ENCODE measurements at places on chromosomes 5 and 9. TPM values are rescaled to one million over a fixed set of nuclear protein-coding genes. Genes with fewer than 3 reads are reported as not detected.

GRCh38 chr9:86795047-86795442 is 152.3 kb downstream of the GAS1 start:
- no peak overlapping the region for H3K4me3 ChIP-seq
- H3K4me1 ChIP-seq: no peaks in the 10 kb centered on the region
- H3K27ac ChIP-seq: peak overlapping the region; percentile 39

- peaks cover 98% of the 10 kb centered on the region for H3K27me3 ChIP-seq
- no peaks in the 10 kb centered on the region for H3K36me3 ChIP-seq
These were observed 36.9 kb downstream of the LMX1B start for GRCh38 chr9:126650404-126651341.

- H3K27ac ChIP-seq: no peak overlapping the region
- H3K4me1 ChIP-seq: peaks cover 7% of the 10 kb centered on the region
- H3K4me3 ChIP-seq: no peak overlapping the region
- H3K27me3 ChIP-seq: no peaks in the 10 kb centered on the region
These were observed 5.1 kb upstream of the HEXB start for GRCh38 chr5:74679966-74680365.

DNA sequence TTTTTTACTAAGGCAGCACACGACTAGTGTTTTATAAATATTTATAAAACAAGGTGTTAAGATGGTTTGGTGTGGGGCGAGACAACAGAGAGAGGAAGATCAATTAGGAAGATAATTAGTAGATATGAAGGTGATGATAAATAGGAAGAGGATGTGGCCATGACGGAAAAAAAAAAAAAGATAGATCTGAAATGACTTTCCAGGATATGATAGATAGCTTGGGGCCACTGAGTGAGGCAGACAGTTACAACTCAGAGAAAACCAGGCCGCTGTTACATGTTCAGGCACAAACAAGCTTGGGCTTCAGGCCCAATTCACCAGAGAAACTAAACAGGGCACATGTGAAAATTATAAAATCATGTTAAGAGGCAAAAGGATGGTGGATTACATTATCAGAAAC is 43.2 kb downstream of the KIAA0825 start:
- no peaks in the 10 kb centered on the region for H3K4me1 ChIP-seq
- no peak overlapping the region for H3K27ac ChIP-seq
- no peak for DNase-seq
- no peak overlapping the region for H3K4me3 ChIP-seq

Gene ZNG1C
- polyA plus RNA-seq: 53.0 TPM

- no peak overlapping the region for H3K4me3 ChIP-seq
- H3K36me3 ChIP-seq: no peaks in the 10 kb centered on the region
- H3K4me1 ChIP-seq: peaks cover 16% of the 10 kb centered on the region
- peak; percentile 50 for DNase-seq
- H3K27ac ChIP-seq: no peak overlapping the region
- H3K27me3 ChIP-seq: no peaks in the 10 kb centered on the region
These were observed 78.3 kb upstream of the HSPA9 start for GRCh38 chr5:138653502-138653901.

- no peaks in the 10 kb centered on the region for H3K4me1 ChIP-seq
- no peak overlapping the region for H3K27ac ChIP-seq
- H3K4me3 ChIP-seq: no peak overlapping the region
- DNase-seq: no peak
These were observed 130.0 kb downstream of the CACNA1B start for GRCh38 chr9:138007566-138007917.

Gene SLC23A1
- 49.8 TPM for polyA plus RNA-seq

Gene TNFSF15
- 10.2 TPM for polyA plus RNA-seq

GRCh38 chr9:5112646-5113045 is 72.8 kb downstream of the INSL6 start:
- no peak overlapping the region for H3K27ac ChIP-seq
- peaks cover 39% of the 10 kb centered on the region for H3K36me3 ChIP-seq
- H3K27me3 ChIP-seq: no peaks in the 10 kb centered on the region
- no peak overlapping the region for H3K4me3 ChIP-seq
- no peak for DNase-seq
- no peaks in the 10 kb centered on the region for H3K4me1 ChIP-seq

Gene GFRA3
- 6.9 TPM for polyA plus RNA-seq

DNA sequence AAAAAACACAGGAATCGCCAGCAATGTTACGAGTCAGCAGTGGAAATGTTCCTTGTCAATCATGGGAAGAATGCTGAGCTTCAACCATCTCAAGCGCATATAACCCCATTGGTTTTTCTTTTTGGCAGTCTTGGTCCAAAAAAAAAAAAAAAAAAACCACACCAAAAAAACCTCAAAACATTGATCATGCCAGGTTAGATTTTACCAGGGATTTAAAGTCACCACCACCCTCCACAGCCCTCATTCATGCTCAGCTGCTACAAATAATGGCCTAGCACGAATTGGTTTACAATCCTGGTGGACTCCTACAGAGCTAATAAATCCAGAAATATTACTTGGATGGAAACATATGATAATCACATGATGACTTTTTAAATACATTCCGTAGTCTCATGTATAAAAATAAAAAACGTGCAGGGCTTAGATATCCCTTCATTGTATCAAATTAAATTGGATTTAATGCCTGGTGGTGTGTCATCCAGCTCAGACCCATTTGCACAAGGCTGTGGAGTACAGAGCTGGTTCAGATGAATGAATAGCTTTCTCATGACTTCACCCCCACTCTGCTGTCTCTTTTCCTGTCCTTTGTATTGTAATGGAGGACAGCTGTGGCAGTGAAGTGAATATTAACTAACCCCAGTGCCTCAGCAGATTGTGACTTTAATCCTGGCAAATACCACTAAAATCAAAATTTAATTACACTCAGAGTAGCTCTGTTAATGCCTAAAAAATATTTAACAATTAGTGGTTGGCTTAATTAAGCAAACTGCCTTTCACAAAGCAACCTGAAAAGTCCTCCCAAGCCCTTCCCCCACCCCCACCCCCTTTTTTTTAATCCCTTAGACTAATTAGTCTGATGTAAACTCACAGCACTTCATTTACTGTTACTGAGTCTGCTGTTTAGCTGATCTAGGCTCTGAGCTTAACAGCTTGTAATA is 626.5 kb upstream of the ZNF608 start:
- H3K27ac ChIP-seq: no peak overlapping the region
- H3K4me1 ChIP-seq: no peaks in the 10 kb centered on the region
- H3K36me3 ChIP-seq: no peaks in the 10 kb centered on the region
- H3K4me3 ChIP-seq: no peak overlapping the region

- DNase-seq: peak; percentile 69
- H3K27me3 ChIP-seq: no peaks in the 10 kb centered on the region
- H3K4me3 ChIP-seq: peak overlapping the region; percentile 85
- peaks cover 12% of the 10 kb centered on the region for H3K36me3 ChIP-seq
- peaks cover 12% of the 10 kb centered on the region for H3K4me1 ChIP-seq
- peak overlapping the region; percentile 59 for H3K27ac ChIP-seq
These were observed 2.1 kb downstream of the HEXB start for GRCh38 chr5:74686962-74687751.

DNA sequence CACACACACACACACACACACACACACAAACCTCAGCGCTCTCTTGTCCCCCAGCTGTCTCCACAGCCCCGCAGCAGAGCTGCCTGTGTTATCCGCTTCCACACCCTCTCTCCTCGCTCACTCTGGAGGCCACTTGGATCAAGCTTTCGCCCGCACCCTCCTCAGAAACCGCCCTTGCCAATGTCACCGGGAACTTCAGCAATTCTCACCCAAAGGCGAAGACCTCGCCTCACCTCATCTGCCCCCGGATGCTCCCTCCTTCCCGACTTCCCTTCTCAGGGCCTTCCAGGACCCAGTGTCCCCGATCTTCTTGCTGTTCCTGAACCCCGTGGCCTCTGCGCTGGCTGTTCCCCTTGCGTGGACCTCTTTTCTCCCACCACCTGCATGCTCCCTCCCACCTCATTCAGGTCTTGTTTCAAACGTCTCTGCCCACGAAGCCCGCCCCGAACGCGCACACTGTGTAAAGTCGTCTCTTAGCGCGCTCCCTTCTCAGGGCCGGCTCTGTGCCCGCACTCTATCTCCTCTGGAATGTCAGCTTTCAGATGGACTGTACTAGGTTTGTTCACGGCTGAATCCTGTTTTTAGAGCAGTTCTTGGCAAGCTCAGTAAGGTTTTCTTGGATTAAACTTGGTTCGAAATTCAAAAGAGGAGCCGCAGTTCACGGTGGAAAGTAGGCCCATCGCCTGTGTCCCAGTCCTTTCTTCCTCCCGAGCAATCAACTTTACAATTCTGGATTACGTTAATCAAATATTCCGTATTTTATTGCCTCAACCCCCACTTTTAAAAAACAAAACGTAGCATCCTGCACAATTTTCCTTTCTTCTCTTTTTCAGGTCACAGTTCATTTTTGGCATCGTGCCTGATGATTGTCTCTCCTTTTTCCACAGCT is 1.0 kb upstream of the TRIM7 start:
- DNase-seq: no peak
- H3K4me1 ChIP-seq: peaks cover 17% of the 10 kb centered on the region
- no peak overlapping the region for H3K27ac ChIP-seq
- H3K27me3 ChIP-seq: peaks cover 49% of the 10 kb centered on the region

GRCh38 chr5:68173007-68173406 is 42.5 kb upstream of the PIK3R1 start:
- H3K27me3 ChIP-seq: no peaks in the 10 kb centered on the region
- H3K36me3 ChIP-seq: no peaks in the 10 kb centered on the region
- H3K27ac ChIP-seq: no peak overlapping the region
- no peaks in the 10 kb centered on the region for H3K4me1 ChIP-seq
- no peak for DNase-seq

Gene CKMT2
- 2.7 TPM for polyA plus RNA-seq

Gene SAXO1
- polyA plus RNA-seq: 0.06 TPM

GRCh38 chr9:131324736-131325679 is 35.5 kb downstream of the PLPP7 start:
- no peak overlapping the region for H3K27ac ChIP-seq
- H3K36me3 ChIP-seq: no peaks in the 10 kb centered on the region
- peaks cover 3% of the 10 kb centered on the region for H3K27me3 ChIP-seq
- H3K4me1 ChIP-seq: no peaks in the 10 kb centered on the region
- DNase-seq: no peak

DNA sequence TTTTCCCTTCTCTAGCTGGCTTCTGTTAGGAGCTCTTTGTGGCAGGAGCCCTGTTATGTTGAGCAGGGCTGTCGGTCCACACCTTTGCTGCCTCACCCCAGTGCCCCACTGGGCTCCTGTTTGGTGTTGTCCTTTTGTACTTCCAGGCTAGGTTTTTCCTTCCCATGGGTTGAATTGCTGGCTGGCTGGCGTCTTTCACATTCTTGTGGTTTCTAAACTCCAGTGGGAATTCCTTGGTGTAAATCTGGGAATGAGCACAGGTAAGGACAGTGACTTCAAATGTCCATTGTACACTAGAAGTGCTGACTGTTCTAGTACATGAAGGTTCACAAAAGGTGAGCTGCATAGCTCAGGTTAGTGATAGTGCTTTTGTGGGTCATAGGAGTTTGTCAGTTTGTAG is 30.4 kb downstream of the RASGRF2 start:
- peaks cover 2% of the 10 kb centered on the region for H3K4me1 ChIP-seq
- no peaks in the 10 kb centered on the region for H3K36me3 ChIP-seq
- H3K4me3 ChIP-seq: no peak overlapping the region
- H3K27ac ChIP-seq: no peak overlapping the region
- no peaks in the 10 kb centered on the region for H3K27me3 ChIP-seq
- no peak for DNase-seq

Gene SCGB3A2
- polyA plus RNA-seq: not detected

Data from large intestine (tissue), 12 donors.